ENCODE measurements at places on chromosomes 1 and 21. TPM values are rescaled to one million over a fixed set of nuclear protein-coding genes. Genes with fewer than 3 reads are reported as not detected.

GRCh38 chr1:203091761-203092330, 6.0 kb upstream of the MYOG start:
- DNase-seq, result no peak

DNA sequence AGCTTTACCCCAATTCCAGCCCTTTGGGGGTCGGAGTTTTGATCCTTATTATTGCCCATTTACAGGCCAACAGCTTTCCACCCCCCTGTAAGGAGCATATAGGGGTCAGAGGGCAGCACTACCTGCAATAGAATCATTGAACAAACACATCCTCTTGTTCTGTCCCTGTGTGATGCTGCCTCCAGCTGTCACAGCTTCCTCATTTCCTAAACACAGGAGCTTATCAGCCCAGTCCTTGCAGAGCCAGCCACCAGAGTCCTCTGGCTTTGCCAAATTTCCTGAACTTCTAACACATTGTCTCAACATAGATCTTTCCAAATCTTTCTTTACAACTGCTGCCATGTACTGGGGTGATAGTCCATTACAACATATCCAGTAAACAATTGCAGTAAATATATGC, 32.8 kb upstream of the PTBP2 start:
- no peak for DNase-seq

- DNase-seq, result peak; percentile 56
Measured at GRCh38 chr1:55285834-55286233, 70.7 kb upstream of the USP24 start.

The ZNF683 gene
- 4.8 TPM for total RNA-seq

- DNase-seq, result no peak
Measured at GRCh38 chr1:11272544-11272831, 510 bp upstream of the UBIAD1 start.

Measured in prostate gland (tissue), 2 donors.